ENCODE measurements at places on chromosomes 13 and 19.

GRCh38 chr13:56909896-56910600 is 230.7 kb upstream of the PRR20A start:
- DNase-seq = no peak

DNA sequence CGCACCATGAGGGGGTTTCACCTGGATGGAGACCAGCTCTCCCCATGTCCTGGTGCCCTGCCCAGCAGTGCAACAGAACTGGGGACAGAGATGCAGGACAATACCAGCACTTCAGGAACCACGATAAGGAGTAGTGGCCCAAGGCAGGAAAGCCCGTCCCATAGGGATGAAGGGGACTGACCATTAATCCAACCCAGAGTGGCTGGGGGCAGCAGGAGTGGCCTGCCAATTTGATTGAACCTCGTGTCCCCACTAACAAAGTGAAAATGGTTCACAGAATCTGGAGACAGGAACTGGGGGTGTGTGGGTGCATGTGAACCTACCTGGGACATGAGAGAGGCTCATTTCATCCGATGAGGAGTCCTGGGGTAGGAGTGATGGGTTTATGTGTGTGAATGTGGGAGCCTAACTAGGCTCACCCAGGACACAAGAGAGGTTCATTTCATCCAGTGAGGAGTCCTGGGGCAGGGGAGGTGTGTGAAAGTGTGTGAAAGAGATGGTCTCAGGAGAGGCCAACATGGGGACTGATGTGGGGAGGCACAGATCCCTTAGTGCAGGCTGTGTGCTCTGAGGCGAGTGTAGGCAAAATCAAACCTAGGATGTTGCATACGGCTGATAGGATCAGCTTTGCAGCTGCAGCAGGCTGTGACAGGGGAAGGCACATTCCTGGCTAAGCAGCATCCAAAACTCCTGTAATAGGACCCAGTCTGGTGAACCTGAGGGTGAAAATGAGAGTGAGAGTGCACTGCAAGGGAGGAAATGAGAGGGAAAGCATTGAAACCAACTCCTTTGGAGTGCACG is 98.2 kb downstream of the ZNF429 start:
- no peak for DNase-seq

DNA sequence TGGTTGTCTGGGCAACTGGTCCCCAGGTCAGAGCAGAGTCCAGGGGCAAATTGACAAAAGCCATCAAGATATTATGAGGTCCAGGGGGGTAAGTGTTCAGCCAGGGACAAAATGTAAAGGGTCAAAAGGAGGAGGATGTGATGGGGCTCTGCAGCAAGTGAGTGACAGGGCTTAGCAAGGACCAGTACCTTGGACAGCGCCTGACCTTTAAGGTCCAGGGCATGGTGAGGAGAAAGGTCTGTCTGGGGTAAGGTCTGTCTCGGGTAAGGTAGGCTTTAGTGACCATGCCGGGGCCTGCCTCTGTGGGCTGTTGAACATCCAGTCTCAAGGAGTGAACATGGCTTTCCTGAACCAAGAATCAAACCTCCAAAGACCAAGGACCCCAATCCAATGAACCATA is 6.3 kb upstream of the ZNF358 start:
- DNase-seq = no peak

DNA sequence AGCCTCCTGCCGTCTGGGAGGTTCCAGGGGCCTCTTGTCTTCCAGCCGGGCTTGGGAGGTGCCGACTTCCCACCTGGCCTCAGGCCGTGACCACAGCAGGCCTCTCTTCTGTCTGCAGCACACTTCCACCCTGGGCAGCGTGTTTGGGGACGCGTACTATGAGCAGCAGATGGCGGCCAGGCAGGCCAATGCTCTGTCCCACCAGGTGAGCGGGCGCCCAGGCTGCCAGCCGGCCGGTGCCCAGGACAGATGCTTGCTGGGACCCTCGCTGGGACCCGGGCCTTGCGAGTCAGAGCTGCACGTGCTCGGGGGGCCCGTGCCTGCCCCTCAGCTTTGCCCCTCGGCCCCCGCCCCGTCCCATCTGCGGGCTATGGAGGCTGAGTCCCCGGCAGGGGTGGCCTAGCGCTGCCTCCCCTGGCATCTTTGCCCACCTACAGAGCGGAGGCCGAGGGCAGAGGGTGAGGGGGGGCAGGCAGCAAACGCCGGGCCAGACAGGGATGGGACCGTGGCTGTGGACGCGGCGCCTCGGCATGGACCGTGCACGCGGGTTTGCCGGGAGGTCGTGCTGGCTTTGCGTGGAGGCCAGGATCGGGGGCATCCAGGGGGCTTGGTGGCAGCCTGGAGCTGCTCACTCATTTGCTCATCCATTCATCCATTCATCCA is 16.2 kb downstream of the COMP start:
- no peak for DNase-seq

- DNase-seq = no peak
These were observed 3.5 kb upstream of the LILRB4 start for GRCh38 chr19:54659300-54659699.

GRCh38 chr13:25980255-25980654 is 71.6 kb downstream of the SHISA2 start:
- DNase-seq = no peak

DNA sequence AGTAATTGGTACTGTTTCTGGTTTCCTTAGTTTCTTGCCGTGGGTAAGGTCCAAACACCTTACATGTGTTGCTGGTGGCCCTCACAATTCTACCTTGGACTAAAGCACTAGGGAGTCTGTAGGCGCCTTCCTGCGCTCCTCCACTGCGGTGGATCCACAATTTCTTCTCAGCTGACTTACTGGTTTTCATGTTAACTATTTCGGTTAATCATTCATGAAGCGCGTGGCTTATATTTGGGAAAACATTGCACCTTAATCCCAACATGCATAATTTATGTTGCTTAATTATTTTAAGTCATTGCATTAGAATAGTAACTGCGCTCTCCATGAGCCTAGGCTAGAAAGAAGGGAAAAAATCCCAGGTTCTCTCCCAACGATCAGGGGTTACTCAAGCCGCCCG is 37.7 kb downstream of the ARHGEF7 start:
- DNase-seq = no peak

GRCh38 chr13:51324714-51325420 is 14.6 kb upstream of the SERPINE3 start:
- DNase-seq = no peak

DNA sequence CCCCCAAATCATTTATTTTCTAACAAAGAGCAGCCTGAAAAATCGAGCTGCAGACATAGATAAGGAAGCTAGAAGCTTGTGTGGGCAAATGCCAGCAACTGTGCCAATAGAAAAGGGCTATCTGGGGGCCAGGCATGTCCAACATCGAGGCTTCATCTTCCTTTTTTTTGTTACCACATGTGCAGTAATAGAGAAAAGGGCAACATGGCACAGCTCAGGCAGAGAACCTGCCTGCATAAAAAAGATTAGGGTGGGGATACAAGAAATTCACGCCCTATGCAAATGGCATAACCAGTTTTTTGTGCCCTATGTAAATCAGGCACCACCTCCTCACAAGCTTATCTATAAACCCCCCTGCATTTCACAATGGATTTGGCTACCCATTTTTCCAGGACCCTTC is 60.4 kb upstream of the ABCC4 start:
- DNase-seq = no peak

- DNase-seq = no peak
These were observed 192.3 kb downstream of the USP12 start for GRCh38 chr13:26979334-26979733.

GRCh38 chr19:53388904-53389303 is 6.0 kb upstream of the ZNF765 start:
- DNase-seq = no peak

- no peak for DNase-seq
These were observed 15.2 kb downstream of the DACH1 start for GRCh38 chr13:71851498-71852409.

DNA sequence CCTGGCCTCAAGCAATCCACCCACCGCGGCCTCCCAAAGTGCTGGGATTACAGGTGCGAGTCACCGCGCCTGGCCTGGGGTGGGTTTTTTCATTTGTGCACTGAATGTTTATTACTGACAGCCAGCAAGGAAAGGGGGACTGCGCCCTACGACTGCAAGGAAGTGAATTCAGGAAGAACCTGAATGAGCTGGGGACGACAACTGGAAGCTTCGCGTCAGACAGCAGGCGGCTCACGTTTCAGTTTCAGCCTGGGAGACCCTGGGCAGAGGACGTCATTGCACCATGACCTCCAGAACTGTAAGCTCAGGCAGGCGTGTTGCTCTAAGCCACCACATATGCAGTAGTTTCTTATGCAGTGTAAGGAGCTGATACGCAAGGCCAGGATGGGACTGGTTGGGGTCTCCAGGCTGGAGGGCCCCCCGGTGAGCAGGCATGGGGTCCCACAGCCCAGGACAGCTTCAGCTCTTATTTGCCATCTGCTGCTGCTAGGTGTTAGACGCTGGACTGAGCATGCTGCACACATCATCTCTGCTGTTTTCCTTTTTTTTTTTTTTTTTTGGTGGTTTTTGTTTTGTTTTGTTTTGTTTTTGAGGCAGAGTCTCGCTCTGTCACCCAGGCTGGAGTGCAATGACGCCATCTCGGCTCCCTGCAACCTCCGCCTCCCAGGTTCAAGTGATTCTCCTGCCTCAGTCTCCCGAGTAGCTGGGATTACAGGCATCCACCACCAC is 66.6 kb downstream of the GADD45B start:
- DNase-seq = no peak

- no peak for DNase-seq
These were observed 6.5 kb upstream of the HSD17B14 start for GRCh38 chr19:48842789-48843162.

DNA sequence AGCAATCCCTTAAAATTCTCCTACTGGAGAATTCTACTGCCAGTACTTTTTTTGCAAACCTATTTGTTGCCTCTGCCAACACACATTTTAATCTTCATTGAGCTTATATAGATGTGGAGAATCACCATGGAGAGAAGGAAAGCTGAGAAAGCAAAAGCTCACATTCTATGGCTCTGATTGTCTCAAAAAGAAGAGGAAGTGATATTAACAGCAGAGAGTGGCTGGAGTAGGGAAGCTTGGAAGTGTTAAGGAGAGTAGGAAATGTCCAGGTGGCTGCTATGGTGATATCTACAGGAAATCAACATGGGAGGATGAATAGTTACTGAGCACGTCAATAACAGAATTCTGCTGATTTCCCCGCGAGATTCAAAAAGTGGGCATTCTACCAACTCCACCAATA is 78.8 kb upstream of the TDRD3 start:
- DNase-seq = no peak

- no peak for DNase-seq
These were observed 173.0 kb downstream of the TEX29 start for GRCh38 chr13:111493468-111493867.

DNA sequence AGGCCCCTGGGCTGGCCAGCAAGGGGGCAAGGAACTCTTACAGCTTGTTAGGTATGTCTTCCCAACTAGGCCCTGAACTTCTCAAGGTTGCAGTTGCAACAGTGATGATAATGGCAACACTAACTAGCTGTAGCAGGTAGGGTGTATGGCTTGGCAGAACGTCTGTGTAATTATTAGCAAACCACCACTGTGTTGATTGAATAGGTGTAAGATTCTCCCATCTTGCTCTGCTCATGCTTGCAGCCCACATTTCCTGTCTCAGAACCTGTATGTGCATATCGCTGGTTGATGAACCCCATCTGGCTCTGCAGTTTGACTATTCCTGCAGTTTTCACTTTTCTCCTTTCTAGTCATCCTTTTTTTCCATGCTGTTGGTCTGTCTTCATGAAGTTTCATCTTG is 178.8 kb downstream of the KATNAL1 start:
- no peak for DNase-seq

All from cortex of kidney (tissue), 1 donor.